ENCODE measurements at places on chromosomes 6 and 20.

DNA sequence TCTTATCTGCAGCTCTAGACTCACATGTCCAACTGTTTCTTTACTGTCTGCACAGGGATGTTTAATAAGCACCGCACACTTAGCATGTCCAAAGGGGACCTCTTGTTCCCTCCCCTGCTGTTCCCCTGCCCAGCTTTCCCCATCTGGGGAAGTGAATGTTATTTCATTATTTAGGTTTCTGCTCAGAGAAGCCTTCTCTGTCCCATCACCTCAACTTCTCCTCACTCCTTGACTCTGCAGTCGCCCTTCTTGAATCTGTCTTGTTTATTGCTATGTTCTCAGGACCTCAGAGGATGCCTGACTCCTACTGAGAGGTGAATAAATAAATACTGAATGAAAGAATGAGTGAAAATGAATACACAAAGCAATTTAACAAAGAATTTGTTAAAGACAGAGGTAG, 121.0 kb downstream of the SASH1 start:
- no peak for DNase-seq

DNA sequence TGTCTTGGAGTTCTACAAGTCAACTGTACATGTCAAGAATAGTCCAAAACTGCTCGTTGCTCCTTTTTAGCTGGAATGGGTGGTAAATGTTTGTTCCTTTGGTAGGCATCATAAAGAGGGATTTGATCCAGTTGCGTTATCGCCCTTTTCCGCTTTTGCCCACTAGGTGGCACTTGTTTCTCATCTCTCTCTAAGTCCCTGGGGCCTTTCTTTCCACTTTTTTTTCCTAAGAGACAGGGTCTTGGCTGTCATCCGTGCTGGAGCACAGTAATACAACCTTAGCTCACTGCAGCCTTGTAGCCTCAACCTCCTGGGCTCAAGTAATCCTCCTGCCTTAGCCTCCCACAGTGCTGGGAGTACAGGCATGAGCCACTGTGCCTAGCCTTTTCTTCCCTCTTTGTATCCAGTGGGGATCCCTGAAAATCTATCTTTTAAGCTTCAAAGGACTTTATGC, 20.7 kb downstream of the GTPBP2 start:
- peak; percentile 60 for DNase-seq

DNA sequence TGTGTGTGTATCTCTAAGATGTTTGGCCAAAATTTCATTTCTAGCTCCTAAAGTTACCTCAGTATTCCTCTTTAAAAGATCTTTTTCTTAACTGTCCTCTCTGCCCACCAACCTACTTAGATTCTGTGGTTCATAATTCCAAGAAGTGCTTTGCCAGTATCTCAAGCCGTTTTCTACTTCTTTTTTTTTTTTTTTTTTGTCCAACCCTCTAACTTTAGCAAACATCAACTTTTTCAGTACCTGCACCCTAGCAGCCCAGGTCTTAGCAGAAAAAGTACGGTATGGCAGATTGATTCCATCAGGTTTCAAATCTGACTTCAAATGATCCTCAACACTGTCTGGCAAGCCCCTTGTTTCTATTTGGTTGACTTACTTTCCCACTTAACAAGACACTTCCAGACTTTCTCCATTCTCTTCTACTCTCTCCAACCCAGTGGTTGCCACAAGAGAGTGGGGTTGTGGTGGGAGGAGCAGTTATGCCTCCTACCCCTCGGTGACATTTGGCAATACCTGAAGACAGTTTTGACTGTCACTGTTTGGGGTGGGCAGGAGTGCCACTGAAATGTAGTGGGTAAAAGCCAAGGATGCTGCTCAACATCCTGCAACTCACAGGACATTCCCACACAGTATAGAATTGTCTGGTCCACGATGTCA, 10.8 kb upstream of the MAN1A1 start:
- no peak for DNase-seq

DNA sequence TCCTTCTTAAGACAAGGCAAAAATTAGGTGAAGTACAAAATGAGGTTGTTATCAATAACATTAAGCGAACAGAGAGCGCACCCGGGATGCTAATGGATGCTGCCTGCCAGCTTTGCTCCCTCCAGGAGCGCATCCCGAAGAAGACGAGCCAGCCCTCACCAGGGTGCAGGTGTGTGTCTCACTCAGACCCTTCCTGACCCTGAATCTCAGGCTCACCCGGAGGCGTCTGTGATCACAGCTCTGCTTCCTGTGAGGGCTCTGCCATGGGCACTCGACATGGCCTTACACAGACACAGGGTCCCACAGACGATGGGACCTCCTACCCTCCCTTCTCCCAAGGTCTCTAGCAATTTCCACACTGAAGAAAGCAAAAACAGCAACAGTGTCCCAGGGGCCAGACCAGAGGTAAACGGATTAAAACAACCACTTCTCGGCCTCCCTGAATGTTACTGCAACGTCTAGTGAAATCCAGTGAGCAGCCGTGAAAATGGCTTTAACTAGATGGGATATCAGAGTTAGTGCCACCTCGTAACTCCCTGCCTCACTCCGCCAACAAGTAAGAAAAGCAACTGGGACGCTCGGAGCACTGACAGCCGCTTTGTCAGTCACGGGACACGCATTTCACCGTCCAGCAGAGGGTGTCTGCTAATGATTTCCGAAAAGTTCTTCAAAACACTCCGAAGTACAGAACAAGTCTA, 11.7 kb downstream of the ZBTB46 start:
- DNase-seq = no peak

DNA sequence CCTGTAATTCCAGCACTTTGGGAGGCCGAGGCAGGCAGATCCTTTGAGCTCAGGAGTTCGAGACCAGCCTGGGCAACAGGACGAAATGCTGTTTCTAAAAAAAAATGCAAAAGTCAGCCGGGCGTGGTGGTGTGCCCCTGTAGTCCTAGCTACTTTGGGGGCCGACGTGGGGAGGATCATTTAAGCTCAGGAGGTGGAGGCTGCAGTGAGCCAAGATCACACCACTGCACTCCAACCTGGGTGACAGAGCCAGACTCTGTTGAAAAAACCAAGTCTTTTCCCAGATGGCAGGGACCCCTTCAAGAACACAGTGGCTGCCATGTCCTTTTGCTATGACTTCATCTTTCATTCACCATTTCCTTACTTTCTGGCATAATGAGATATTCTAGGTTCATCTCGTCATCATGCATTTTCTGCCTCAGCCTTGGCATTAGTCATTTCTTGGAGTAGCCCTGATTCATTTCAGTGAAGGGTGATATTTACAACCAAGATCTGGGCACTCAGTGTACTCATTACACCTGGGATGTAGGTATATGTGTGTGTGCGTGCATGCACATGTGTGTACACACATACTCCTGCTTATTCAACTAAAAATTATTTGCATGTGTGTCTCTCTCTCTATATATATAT, 61.4 kb upstream of the TOX2 start:
- no peak for DNase-seq

DNA sequence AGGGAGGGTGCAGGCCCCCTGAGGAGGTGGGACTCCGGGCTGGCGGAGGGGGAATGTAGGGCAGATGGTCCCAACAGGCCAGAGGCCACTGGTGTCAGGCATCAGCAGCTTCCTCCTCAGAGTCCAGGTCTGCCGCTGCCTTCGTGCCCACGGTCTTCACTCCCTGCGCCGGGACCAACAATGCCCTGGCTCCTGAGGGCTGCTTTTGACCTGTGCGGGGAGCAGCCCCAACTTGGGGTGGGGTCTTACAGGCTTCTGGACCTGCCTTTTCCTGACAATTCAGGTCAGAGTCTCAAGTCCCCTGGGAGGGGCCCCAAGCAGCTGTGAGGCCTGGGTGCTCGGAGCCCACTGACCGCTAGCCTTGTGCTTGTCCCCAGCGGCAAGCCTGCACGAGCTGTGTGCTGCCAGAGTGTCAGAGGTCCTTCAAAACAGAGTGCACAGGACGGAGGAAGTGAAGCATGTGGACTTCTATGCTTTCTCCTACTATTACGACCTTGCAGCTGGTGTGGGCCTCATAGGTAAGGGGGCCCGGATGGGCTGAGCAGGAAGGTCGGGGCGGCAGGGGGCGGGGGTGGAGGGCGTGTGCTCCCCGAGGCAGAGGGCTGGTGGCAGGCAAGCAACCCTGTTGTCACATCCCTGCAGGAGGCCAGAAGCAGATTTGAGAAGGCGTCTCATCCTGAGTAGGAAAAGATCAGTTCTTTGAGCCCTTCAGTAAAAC, 25.3 kb upstream of the PYGB start:
- no peak for DNase-seq

- no peak for DNase-seq
Observed at GRCh38 chr20:5402903-5403531, 86.3 kb upstream of the PROKR2 start.

GRCh38 chr6:10901770-10902169, 14.9 kb downstream of the SYCP2L start:
- DNase-seq = no peak

DNA sequence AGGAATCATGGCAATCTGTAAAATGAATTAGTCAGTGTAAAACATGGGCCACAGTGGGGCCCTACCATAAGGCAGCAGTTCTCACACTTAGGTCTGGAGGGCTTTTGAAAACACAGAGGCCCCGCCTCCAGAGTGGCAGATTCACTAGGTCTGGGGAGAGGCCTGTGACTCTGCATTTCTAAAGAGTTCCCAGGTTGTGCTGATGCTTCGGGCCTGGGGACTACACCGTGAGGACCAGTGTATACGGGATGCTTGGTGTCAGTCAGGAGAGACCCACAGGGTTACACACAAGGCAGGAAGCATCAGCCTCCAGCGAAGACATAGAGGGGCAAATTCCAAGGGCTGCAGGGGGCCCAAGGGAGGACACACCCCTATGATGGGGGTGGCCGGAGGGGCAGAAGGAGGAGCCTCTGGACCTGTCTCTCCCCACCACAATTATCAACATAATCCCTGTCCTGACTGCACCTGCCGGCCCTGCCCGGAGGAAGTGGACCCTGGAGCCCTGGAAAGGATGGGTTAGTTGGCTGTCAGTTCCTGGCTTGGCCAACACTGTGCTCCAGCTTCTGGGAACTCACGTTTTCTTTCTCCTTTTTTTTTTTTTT, 46.7 kb downstream of the FGD2 start:
- no peak for DNase-seq

GRCh38 chr6:22320750-22321149, 23.9 kb upstream of the PRL start:
- no peak for DNase-seq

DNA sequence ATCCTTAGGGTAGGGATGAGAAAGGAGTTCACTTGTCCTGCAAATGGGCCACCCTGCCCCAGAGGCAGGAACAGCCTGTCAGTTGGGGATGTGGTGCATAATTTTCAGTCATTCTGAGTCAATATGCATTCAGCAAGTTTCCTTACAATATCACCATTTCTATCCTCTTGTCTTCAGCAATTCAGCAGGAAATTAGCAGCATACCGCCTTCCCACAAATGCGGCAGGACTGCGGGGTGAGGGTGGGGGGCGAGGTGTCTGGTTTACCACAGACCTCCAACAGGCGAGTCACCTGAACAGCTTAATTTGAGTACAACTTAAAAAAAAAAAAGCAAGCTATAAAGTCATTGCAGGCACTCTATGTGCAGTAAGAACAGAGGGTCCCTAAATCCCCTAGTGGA, 126.8 kb downstream of the MAP3K7 start:
- no peak for DNase-seq

- DNase-seq = no peak
Observed at GRCh38 chr6:159097256-159097655, 52.5 kb upstream of the TAGAP start.

GRCh38 chr20:58167759-58168158, 60.7 kb downstream of the ANKRD60 start:
- no peak for DNase-seq

DNA sequence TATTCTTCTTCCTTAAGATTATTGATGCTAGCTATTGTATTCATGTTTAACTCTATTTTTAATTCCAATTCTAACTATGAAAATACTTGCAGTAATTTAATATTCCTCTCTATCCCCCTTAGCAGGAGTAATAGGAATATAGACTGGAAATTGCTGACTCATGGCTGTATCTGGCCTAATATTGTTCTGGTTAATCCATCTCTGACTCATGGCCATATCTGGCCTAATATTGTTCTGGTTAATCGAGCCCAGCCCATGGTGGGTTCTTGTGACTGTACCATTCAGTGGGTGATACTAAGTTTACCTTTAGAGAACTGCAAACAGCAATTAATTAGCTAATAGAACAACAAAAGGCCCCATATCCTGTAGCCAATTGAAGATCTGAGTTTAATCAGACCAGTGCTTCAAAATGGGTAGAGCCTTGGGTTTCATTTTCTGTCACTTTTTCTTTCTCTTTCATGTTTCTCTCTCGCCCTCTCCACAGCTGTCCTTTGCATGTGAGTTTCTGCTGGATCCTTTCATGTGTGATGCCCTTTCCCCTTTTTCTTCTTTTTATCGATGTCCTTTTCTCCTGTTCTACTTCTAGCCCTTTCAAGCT, 50.6 kb downstream of the SLC22A3 start:
- DNase-seq = no peak

GRCh38 chr20:32574296-32575226, 10.6 kb downstream of the NOL4L start:
- DNase-seq = no peak

DNA sequence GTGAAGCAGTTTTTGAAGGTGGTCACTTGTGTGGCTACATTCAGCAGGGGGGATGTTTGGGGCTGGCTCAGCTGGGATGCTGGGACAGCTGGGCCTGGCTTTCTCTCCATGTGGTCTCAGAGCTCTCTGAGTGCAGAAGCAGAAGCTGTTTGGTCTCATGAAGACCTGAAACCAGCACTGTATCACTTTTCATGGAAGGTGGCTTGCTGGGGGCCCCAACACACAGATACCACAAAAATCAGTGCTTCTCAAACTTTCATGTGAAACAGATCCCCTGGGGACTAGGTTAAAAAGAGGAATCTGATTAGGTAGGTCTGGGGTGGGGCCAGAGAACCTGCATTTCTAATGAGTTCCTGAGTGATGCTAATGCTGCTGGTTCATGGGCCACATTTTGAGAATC, 347.3 kb downstream of the DHX35 start:
- no peak for DNase-seq

DNA sequence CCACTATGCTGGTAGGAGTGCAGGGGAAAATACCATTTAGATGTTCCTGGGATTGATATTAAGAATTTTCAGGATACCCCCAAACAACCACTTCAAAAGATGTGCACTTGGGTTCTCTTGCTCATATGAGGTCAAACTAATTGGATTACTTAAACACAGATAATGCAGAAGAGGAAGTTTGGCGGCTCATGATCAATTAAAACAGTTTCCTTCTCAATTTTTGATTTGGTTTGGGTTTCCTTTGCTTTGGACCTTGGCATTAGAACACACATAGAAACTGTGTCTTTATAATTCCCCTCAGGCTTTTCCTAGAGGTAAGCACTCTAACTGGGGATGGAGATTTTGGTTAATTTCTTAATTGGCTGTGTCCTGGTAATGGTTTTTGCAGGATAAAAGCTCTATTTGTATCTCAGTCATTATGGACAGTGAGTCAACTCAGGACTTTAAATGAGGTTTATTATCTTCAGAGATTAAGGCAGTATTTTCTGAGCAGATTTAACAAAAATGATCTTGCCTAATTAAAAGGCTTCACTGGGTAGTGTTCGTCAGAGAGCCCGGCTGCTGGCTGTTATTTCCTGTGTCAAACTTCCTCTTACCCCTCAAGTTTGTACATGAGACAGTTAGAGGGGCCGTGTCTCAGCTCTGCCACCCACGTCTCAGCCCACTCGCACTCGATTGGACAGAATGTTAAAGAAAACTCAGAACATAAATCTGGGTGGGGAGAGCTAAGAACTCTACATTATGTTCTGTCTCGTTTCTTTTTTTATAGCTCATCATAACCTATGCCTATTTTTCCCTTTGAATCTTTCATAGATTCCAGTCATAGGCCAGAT, 50.3 kb upstream of the PREP start:
- peak; percentile 10 for DNase-seq
